ENCODE measurements at places on chromosomes 5 and 9.

- H3K36me3 ChIP-seq = no peaks in the 10 kb centered on the region
- no peak overlapping the region for H3K4me3 ChIP-seq
- peak; percentile 43 for DNase-seq
Measured at GRCh38 chr9:130995086-130996011, 13.6 kb upstream of the LAMC3 start.

- no peaks in the 10 kb centered on the region for H3K4me1 ChIP-seq
- H3K27ac ChIP-seq = no peak overlapping the region
- peaks cover 100% of the 10 kb centered on the region for H3K27me3 ChIP-seq
Measured at GRCh38 chr5:2192496-2192895, 309.8 kb upstream of the IRX4 start.

- no peak for DNase-seq
- H3K4me3 ChIP-seq = no peak overlapping the region
- no peak overlapping the region for H3K27ac ChIP-seq
- H3K27me3 ChIP-seq = no peaks in the 10 kb centered on the region
- peaks cover 29% of the 10 kb centered on the region for H3K4me1 ChIP-seq
- H3K36me3 ChIP-seq = no peaks in the 10 kb centered on the region
Measured at GRCh38 chr5:142283304-142283703, 41.5 kb downstream of the SPRY4 start.

DNA sequence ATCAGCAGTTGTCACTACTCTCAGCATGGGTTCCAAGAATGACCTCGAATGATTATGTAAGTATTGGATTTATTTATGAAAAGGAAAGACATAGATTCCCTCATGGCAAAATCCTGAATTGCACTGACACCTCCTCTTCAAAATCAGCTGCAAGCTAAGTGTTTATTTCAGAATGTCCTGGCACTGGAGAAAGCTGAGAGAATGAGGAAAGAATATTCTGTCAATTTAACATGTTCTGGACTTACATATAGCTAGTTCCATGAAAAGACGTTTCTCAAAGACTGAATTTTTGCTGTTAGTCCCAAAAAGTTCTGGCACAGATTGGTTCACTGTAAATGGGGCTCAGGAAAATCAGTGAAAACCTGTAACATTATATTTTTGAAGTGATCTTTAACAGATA is 120.3 kb downstream of the NREP start:
- H3K36me3 ChIP-seq = no peaks in the 10 kb centered on the region
- no peak overlapping the region for H3K27ac ChIP-seq
- no peak overlapping the region for H3K4me3 ChIP-seq
- no peaks in the 10 kb centered on the region for H3K4me1 ChIP-seq

GRCh38 chr9:18798106-18798505 is 234.9 kb downstream of the SAXO1 start:
- no peaks in the 10 kb centered on the region for H3K36me3 ChIP-seq
- DNase-seq = no peak
- no peak overlapping the region for H3K27ac ChIP-seq
- no peak overlapping the region for H3K4me3 ChIP-seq

Measured in PC-9 (cell line).